Activated naive CD8-positive, alpha-beta T cell treated with anti-CD3 and anti-CD28 coated beads, Interleukin-2, amount 10 ng/mL, durations not matched to agents 7 days and 5 days (primary cell): ENCODE measurements at places on chromosomes 2 and 18. TPM values are rescaled to one million over a fixed set of nuclear protein-coding genes. Genes with fewer than 3 reads are reported as not detected.

The HOXD1 gene
- total RNA-seq, result not detected

The ACVR1C gene
- total RNA-seq, result 2.1 TPM

The DAPL1 gene
- total RNA-seq, result not detected

The EVX2 gene
- total RNA-seq, result not detected

The PPP1R1C gene
- total RNA-seq, result not detected

The ADAM23 gene
- total RNA-seq, result 3.1 TPM

The METTL4 gene
- 25.8 TPM for total RNA-seq

The SAG gene
- not detected for total RNA-seq

The PSMG2 gene
- 90.6 TPM for total RNA-seq

The IGFBP5 gene
- 0.14 TPM for total RNA-seq

The PLEKHA3 gene
- 28.9 TPM for total RNA-seq

The UGT1A5 gene
- total RNA-seq, result not detected

The DSC1 gene
- 0.61 TPM for total RNA-seq

The GKN2 gene
- total RNA-seq, result not detected

The ANO7 gene
- total RNA-seq, result 1.4 TPM

The CRYGC gene
- total RNA-seq, result not detected

The B3GNT7 gene
- total RNA-seq, result 0.37 TPM

The SUPT7L gene
- total RNA-seq, result 43.4 TPM

The ATF2 gene
- total RNA-seq, result 56.2 TPM

The LRRC30 gene
- total RNA-seq, result not detected

The ASXL3 gene
- total RNA-seq, result not detected
